Activated CD8-positive, alpha-beta memory T cell treated with anti-CD3 and anti-CD28 coated beads for 48 hours (primary cell): ENCODE measurements at places on chromosomes 12 and 14.

DNA sequence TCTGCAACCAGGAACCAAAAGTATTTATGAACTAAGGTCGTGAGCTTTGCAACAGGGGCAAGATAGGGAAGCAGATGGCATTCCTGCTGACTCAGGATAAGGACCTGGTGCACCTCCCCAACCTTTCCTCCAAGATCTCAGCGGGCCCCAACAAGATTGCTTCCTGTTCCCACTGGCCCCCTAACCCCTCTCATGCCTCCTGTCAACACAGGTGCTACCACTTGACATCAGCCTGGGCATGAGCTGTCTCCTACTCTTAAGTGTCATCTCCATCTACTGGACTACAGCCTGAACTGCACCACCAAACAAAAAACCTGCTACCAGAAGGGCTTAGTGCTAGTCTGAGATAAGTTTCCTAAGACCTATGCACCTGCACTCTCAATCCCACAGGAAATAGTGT, 32.7 kb downstream of the MED6 start:
- DNase-seq = no peak

- no peak for DNase-seq
Observed at GRCh38 chr14:68932231-68932630, 46.9 kb downstream of the ACTN1 start.

GRCh38 chr14:31194661-31195060, 12.9 kb downstream of the HECTD1 start:
- no peak for DNase-seq

DNA sequence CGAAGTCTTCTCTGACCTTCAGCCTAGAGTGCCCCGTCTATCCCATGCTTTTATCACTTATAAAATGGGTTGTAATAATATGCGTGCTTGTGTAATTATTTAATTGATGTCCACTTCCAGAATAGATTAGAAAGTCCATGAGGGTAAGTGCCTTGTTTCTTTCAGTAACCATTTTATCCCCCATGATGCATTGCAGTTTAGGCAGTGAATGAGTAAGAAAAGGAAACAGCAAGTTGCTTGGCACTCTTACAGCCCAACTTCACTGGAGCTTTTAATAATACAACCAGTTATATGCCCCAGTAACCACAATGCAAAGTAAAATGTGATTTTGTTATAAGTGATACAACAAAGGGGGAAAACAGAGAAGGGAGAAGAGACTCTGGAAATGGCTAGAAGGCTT, 287.3 kb downstream of the MED13L start:
- no peak for DNase-seq

DNA sequence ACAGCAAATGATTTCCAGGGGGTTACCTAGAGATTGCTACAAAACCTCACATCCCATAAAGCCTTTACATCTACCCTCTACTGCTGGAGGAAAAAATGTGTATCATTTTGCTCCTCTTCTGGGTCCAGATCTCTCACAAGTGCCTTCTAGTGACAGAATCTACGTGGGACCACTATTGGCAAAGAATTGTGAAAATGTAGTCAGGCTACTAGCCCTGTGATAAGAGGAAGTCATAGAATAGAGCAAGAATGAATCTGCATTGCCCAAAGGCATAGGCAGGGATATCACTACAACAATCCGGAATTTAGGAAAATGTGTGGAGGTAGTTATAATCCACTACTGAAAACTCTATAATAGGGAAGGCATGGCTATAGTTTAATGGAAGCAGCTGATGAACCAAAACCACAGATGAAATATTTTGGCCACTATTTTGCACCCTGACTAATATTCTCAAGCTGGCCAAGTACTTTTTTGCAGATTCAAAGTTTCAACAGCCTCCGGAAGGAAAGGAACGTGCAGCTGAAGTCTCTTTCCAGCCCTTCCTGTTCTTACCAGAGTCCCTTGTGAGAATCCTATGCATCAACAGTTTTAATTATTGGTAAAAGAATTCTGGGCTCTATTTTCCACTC, 176.8 kb downstream of the PHLDA1 start:
- no peak for DNase-seq

DNA sequence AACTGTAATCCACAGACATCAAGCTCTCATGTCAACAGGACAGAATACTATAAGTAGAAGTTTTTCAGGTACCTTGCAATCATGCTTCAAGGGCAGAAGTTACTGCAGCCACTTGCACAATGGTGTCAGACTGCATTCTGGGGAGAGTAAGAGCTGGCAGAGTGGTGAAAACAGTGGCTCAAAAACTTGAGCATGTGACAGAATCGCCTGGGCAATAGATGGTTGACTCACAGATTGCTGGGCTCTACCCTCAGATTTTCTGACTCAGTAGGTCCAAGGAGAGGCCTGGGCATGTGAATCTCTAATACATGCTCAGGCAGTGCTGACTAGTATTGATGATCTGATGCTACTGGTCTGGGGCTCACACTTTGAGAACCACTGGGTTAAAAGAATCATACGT, 187.8 kb downstream of the TBX5 start:
- no peak for DNase-seq
